Naive thymus-derived CD8-positive, alpha-beta T cell (primary cell): ENCODE measurements at places on chromosomes 5 and 9.

DNA sequence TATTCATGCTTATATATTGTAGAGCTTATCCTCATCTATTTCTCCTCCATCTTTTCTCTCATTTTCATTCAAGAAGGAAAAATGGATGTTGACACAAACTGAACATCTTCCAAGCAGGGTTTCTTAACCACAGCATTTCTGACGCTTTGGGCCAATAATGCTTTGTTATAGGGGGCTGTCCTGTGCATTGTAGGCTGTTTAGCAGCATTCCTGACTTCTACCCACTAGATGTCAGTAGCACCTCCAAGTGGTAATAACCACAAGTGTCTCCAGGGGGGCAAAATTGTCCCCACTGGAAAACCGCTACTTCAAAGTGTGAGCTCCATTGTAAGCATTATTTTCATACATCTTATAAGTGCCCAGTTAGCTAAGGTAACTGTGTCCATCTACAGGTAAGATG is 2.6 kb upstream of the TXNDC8 start:
- DNase-seq: no peak

DNA sequence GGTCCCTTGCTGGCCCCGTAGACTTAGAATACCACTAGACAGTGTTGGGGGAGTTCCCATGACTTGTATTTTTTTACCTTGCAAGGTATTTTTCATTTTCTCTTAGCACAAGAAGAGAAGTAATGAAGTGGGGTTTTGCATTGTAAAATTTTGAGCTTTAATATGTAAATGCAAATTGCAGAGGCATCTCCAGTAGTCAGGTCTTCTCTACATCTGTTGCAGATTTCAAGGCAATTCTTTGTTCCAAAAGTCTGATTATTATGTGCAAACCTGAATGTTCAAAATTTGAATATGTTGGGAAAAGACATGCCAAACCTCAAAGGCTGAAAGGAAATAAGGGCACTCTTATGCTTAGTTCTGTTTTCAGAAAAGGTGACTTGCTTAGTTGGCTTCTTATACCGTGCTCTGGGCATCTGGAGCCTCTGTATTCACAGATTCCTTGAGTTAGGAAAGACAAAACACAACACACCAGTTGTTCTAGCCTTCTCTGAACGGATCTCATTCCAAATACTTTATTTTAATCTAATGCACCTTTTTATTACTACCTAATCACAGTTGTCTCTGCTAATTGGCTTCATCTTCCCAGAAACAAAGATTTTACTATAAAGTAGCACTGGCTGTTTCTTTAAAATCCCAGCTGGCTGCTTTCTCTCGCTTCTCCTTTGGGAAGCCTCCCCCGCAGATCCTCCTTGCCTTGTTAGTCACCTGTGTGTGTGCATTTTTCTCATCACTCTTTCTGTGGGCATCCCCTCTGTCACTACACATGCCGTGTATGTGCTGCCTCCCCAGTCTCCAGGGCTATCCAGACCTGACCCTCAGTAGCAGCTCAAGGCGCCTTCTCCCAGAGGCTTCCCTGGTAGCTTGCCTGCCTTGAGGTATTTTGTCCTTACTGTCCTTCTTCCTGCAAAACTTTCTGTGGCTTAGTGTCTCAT is 138.2 kb downstream of the TLE4 start:
- no peak for DNase-seq

DNA sequence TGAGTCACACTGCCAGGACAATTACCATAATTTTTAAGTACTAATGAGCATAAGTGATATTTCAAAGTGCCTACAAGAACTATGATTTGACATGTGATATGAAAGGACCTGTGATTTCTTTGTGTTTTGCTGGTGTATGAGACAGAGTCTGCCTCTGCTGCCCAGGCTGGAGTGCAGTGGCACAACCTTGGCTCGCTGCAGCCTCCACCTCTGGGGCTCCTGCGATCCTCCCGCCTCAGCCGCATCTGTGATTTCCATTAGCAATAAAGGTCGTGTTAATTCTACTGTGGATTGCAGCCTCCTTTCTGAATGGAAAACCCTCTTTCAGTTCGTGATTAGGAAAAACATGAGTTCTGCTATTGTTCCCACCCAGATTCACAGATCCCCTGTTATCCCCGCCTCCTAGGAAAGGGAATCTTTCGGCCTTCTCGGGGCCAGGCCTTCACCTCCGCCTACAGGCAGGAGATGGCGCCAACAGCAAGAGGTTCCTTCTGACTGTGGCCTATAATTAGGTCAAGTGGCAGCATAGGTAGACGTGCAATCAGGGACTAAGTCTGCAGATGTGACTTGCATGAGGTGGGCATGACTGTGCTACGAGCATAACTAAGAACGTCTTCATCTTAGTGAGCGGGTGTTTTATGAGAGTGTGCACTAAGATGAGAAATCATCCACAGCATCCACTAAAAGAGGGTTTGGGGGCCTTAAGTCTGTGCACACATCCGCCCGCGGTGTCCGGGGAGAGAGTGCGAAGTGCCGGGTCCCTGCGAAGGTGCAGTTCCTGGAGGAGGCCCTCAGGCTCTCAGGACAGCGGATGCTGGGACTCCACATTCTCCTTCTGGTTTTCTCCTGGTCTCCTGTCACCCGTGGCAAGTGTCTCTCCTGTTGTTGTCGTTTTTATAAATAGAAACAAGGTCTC is 23.1 kb downstream of the TRIM7 start:
- DNase-seq: peak; percentile 50

GRCh38 chr5:71934322-71934721 is 173.0 kb upstream of the MAP1B start:
- no peak for DNase-seq

- DNase-seq: no peak
These were observed 15.6 kb upstream of the SPATA24 start for GRCh38 chr5:139419226-139420192.

GRCh38 chr5:174454464-174454863 is 269.9 kb upstream of the MSX2 start:
- DNase-seq: no peak

DNA sequence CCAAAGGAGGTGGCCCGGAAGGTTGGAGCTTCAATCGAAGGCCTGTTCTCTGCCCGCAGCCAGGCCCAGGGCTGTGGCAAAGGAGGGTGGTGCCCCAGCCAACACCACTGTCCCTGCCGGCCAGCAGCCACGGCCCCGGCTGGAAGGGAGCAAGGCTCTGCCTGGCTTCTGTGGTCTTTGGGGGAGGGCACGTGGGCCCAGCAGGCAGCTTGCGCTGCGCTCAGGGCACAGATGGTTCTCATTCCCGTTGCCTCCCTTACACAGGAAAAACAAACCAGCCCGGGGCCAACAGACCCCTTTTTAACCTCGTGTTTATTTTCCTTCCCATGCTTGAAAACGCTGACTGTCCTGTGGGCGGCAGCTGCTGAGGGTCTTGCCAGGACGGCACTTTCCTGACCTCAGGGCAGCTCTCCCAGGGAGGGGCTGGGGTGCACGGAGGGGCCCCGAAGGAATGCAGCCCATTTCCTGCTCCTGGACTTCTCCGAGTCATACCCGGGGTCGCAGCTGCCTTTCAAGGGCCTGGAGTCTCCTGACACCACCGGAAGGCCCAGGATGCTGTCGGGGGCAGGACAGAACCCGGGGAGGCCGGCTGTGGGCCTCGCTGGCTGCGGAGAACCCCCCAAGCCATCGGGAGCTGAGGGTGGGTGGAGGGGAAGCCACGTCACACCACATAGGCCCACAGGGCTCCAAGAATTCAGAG is 1.1 kb upstream of the GPSM1 start:
- no peak for DNase-seq

GRCh38 chr5:113057557-113057984 is 81.0 kb downstream of the DCP2 start:
- no peak for DNase-seq

- DNase-seq: no peak
These were observed 24.3 kb upstream of the XPA start for GRCh38 chr9:97721396-97721795.

GRCh38 chr9:113609562-113610318 is 146.2 kb downstream of the RGS3 start:
- no peak for DNase-seq

GRCh38 chr9:21392270-21392669 is 7.1 kb upstream of the IFNA2 start:
- no peak for DNase-seq

DNA sequence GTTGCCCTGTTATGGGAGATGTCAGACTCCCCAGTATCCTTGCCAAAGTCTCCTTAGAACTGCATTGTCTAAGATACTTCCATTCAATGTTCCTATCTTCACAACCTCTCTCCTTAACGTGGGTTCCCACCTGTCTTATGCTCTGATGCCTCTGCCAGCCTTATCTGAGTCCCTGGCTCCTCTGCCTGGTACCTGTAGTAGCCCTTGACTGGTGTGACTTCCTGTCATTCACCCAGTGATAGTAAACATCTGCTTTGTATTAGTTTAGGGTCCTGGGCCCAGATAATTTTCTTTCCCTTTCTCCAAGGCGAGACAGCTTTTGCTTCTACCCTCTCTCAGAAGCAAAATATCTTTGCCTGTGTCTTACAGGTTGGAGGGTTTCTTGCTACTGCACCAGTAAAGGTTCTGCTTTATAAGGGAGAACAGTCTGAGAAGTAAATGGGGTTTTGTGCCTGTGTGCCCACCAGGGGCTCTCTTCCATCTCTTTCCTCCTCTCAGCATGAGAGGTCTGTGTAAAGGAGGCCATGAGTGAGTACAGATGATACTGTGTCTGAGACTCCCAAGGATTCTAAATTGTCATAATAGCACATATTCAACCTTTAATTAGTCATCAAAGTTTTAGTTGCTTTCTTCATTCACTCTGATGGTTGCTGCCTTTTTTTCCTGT is 220.8 kb downstream of the PRR16 start:
- DNase-seq: no peak

DNA sequence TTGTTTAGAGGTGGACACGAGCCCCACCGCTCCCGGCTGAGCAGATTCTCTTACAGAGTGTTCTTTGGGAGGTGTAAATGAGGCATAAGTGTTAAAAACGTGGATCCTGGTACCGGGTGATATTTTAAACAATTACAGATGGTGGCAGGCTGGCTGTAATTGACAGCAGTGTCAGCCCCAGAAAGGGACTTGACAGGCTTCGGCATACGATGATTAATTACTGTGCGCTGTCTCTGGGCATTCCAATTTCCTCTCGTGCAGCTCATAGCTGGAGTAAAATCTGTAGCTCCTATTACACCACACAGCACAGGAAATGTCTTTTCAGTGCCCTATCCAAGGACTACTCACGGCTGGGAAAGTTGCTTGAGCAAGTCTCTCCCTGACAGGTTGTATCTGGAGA is 305.4 kb upstream of the IRX2 start:
- no peak for DNase-seq

DNA sequence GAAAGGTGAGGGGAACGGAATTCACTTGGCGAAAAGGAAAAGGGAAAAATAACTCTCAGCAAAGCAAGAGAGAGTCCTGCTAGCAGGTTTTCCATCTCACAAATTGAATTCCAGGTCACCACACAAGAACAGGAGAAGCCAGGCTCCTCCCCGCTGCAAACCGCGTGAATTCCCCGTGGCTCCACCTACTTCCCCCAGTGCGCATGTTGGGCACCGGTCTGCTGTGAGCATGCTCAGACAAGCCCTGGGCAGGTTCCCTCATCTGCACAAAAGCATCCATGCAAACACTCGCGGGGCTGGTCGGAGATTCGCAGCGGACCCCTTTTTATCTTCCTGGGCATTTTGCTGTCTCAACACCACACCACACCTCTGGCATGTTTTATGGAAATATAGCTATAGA is 58.5 kb upstream of the S1PR3 start:
- DNase-seq: no peak

DNA sequence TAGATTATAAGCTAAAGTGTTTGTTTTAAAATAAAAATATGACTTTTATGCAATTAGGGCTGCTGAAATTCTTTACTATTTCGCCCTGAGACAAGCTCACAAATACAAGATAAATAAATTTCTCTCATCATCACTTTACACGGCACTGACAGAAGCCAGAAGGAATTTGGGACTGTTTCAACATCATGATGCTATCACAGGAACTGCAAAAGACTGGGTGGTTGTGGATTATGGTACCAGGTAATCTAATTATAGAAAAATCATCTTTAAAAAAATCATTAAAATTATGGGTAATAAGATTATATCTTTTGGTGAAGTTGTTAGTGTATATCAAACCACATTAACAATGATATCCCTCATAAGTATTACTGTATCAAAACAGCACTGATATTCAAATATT is 95.0 kb downstream of the MAN2A1 start:
- DNase-seq: no peak

- no peak for DNase-seq
These were observed 32.0 kb downstream of the PTBP3 start for GRCh38 chr9:112301420-112301819.

DNA sequence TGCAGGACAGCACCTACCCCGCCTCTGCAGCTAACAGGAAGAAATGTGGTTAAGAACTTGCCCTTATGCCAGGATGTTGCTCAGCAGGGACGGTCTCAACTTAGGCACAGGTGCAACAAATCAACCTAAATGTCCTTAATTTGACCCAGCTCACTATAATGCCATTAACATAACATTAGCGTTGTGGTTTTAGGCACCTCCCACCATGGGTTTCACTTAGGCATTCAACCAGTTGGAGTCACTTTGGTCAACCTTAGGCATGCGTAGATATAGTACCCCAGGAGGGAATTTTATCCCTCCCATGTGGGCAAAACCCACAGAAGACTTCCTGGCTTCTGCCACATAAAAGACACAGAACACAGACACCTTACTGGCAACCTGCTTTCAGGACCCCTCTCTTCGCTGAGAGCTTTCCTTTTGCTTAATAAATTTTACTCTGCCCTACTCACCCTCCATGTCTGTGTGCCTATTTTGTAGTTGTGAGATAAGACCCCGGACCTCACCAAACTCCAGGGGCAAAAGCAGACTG is 8.7 kb upstream of the ERAP1 start:
- DNase-seq: peak; percentile 70

DNA sequence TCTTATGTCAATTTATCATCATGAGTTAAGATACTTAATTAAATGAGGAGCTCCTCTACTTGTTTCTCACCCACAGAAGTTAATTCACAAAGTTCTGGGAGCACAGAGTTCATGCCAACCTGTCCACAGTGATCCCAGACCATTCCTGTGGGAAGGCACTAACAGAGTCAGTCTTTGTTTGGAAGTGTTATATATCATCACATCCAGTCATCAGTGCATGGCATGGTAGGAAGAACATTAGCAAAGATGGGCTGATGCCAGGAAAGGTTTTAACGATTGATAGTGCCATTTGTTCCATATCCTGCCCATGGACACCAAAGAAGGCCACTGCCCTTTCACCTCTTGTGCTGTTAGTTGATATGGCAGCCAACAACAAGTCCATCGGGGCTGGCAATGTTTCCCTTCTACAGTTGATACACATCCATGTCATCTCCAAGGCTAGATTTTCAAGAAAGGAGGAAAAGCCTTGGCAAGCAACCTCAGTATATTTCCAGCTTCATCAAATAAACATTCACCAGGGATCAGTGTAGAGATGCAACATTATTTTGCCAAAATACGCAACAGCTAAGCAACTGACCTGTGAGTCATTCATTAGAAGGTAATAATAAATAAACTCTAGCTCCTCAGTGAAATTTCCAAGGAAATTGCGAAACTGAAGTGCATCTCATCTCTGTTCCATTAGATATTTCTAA is 169.6 kb downstream of the RORB start:
- no peak for DNase-seq

- DNase-seq: no peak
These were observed 34.4 kb downstream of the RAD50 start for GRCh38 chr5:132591145-132591544.
